Motor neuron (in vitro differentiated cells): ENCODE measurements at places on chromosomes 12 and 14. TPM values are rescaled to one million over a fixed set of nuclear protein-coding genes. Genes with fewer than 3 reads are reported as not detected.
A peak's percentile ranks its signal among the peaks of the same experiment; 100 is the strongest.

- peak; percentile 78 for ATAC-seq
Observed at GRCh38 chr12:39103552-39104165, 198.3 kb upstream of the CPNE8 start.

DNA sequence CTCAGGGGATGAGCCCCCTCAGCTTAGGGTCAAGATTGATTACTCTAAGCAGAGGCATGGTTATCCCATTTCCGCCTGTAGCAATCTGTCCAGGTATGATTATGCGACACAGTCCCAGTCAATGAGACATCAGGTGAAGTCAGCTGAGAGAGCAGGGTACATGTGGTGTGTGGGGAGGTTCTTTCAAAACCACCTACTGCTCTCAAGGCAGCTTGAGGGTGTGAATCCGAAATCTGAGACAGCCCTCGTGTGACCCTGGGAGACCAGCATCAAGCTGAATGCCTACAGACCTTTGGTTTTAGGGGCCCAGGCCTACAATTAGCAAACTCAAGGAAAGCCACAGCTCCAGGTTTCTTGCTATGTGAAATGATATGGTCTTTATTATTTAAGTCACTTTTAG is 275.7 kb downstream of the ITPR2 start:
- ATAC-seq, result no peak

DNA sequence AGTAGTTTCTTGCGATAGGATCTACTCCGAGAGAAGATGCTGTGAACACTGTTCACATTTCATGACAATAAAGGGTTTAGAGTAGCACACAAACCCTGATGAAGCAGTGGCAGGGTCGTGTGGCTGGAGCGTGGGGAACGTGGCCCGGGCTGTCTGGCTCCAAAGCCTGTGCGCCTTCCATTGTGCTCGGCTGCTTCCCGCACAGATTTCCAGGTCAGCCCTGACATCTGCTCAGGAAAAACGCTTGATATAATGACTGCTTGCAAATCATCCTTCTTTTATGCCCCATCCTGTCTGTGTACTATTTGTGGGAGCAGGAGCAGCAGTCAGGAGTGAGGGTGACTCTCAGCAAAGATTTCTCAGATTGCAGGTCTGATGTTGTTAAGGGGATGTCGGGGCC is 78.6 kb downstream of the EML1 start:
- ATAC-seq, result no peak

- ATAC-seq, result peak; percentile 18
Observed at GRCh38 chr12:31386364-31386777, 60.4 kb upstream of the SINHCAF start.

- no peak for ATAC-seq
Observed at GRCh38 chr14:82362452-82362851, 828.8 kb upstream of the SEL1L start.

Gene PABPN1
- 140 and 142 TPM in 2 replicates for total RNA-seq

Gene OTOGL
- 0.90 and 1.1 TPM in 2 replicates for total RNA-seq

Gene TBX3
- total RNA-seq, result 3.1 and 3.9 TPM in 2 replicates
